Lung microvascular endothelial cell (primary cell): ENCODE measurements at places on chromosomes 11 and 22. TPM values are rescaled to one million over a fixed set of nuclear protein-coding genes. Genes with fewer than 3 reads are reported as not detected.

PYGM gene
- total RNA-seq, result under 0.01 and 0.20 TPM in 2 replicates

ANGPTL5 gene
- not detected in 2 replicates for total RNA-seq

SNAP29 gene
- total RNA-seq, result 5.2 and 6.9 TPM in 2 replicates

- DNase-seq, result no peak
These were observed 8.5 kb upstream of the ARFGAP3 start for GRCh38 chr22:42865536-42865935.

DNA sequence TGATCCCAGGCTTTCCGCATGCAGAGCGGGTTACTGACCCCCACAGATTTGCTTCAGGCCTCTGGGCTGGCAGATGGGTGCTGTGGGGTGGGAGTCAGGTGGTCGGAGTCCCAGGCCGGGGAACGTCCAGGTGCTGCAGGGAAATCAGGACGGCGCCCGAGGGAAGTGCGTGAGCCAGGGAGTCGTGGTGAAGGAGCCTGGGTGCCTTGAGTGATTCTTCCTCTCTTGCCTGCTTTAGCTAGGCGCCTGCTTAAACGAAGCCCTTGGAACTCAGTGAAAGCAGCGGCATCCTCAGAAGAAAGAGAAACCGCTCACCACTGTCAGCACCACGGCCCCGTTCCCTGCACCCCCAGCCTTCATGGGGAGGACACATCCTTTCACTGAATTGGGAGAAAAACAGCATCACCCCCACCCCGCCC is 455.6 kb downstream of the BRD1 start:
- no peak for DNase-seq

GRCh38 chr11:128784059-128784804 is 82.9 kb downstream of the KCNJ1 start:
- DNase-seq, result no peak
